Stimulated activated CD4-positive, alpha-beta T cell treated with anti-CD3 and anti-CD28 coated beads, Interleukin-12 subunit alpha, Interleukin-12 subunit beta, amount 100 ng/mL, for 48 hours (primary cell): ENCODE measurements at places on chromosomes 1 and 21.

DNA sequence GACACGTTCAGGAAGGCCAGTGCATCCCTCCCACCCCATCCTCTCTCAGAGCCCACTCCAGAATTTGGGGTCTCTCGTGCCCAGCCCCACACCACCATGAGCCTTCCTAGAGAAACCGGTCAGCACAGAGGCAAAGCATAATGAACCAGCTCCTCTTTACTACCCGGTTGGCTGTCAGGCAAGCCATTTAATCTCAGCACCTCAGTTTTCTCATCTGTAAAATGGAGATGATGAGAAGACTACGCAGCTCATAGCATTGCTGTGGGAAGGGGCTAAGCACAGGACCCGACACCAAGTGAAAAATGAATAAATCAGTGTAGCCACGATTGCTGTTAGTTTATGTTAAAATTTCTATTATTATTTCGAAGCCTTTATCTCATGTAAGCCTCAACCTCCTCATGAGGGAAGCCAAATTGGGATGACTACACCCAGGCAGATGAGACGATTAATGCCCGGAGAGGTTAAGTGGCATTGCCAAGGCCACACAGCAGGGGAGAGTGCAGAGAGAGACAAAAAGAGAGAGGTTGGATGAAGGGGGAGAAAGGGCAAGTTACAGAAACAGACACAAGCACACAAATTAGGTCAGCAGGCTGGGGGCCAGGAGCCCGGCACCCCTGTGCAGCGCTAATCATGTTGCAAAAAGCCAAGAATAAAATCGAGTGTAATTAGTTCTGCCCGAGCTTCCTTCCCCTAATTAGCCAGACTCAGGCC lies 25.7 kb downstream of the SDC3 start:
- DNase-seq = no peak

DNA sequence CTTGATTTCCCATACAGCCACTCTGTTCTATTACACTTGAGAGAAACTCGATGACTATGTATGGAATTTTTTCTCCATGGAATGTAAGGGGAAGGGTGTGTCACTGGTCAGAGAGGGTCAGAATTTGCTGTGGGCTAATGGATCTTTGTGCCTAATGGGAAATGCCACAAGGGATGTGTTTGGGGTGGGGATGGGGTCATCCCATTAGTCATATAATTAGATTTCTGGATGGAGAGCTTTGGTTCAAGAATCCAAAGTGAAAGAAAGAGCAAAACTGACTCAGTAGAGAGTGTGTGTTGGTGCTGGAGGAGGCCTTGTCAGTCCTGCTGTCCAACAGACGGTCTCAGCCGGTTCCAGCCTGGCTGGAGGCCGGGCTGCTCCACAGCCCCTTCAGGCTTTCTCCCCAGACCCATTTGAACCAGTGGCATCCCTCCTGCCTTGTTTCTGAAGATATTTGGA lies 86.4 kb downstream of the LAMC2 start:
- DNase-seq = no peak

GRCh38 chr1:50156241-50157010 lies 47.7 kb downstream of the ELAVL4 start:
- no peak for DNase-seq

GRCh38 chr1:200968469-200969410 lies 54.8 kb downstream of the KIF21B start:
- DNase-seq = no peak

- no peak for DNase-seq
Observed at GRCh38 chr1:211468595-211468994, 23.4 kb downstream of the RD3 start.

DNA sequence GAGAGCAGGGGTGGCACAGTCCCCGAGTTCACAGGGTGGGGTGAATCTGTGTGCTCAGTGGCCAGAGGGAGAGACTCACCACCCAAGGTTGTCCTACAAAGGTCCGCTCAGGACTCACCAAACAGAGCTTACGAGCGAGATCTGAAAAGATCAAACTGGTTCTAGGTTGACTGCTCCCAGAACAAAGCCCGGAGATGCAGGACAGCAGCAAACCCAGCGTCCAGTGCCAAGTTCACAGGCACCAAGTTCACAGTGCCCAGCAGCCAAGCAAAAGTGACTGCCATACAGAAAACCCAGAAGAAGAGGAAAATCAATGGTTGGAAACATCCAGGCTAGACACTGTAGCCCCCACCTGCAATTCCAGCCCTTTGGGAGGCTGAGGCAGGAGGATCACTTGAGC lies 35.7 kb downstream of the AGPAT3 start:
- no peak for DNase-seq

- no peak for DNase-seq
Observed at GRCh38 chr1:85584264-85584781, 3.8 kb downstream of the CCN1 start.

- no peak for DNase-seq
Observed at GRCh38 chr1:158119976-158120653, 60.6 kb upstream of the CD1D start.

- DNase-seq = no peak
Observed at GRCh38 chr1:213231795-213232231, 180.8 kb downstream of the RPS6KC1 start.

GRCh38 chr1:80023358-80023757 lies 1016.8 kb upstream of the ADGRL4 start:
- no peak for DNase-seq

GRCh38 chr1:16882986-16883385 lies 12.8 kb upstream of the RNU1-2 start:
- DNase-seq = no peak

DNA sequence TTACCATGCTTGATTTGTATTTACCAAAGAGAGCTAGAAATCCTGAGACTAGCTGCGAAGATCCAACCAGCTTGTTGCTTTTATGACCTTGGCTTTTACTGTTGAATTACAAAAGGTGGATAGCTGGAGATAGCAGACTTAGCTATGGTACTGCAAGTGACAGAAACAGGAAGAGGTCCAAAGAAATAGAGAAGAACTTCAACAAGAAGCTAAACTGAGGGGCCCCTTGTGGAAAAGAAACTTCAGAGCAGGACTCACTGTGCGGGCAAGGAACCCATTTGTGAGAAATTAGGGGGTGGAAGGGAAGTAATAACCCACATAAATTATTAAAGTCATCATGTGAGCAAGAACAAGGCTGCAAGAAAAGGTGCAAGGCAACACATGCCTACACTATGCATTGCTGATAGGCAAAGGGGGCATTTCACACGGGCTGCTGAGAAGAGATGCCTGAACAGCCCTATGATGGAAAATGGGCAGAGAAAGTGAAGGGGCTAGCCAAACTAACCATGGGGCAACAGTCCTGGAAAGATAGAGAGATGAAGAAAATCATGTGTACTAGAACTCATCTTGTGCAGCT lies 116.6 kb upstream of the PRDX6 start:
- no peak for DNase-seq

- peak; percentile 33 for DNase-seq
Observed at GRCh38 chr1:34681480-34682451, 73.1 kb upstream of the GJB5 start.

DNA sequence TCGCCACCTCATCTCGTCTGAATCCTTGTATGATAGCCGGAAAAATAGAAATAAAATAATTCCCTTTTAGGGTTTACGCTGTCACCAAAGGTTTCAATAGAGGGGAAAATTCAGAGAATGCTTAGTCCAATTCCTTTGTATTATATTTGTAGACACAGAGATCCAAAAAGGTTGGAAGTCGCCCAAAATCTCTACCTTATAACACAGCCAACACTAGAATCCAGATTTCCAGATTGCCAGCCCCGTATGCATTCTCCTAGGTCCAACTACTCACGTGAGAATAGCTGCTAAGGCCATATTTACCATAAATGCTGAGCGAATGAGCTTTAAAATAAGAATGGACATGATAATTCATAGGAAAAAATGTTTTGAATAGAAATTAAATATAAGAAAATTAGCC lies 124.5 kb downstream of the KCNK1 start:
- no peak for DNase-seq

DNA sequence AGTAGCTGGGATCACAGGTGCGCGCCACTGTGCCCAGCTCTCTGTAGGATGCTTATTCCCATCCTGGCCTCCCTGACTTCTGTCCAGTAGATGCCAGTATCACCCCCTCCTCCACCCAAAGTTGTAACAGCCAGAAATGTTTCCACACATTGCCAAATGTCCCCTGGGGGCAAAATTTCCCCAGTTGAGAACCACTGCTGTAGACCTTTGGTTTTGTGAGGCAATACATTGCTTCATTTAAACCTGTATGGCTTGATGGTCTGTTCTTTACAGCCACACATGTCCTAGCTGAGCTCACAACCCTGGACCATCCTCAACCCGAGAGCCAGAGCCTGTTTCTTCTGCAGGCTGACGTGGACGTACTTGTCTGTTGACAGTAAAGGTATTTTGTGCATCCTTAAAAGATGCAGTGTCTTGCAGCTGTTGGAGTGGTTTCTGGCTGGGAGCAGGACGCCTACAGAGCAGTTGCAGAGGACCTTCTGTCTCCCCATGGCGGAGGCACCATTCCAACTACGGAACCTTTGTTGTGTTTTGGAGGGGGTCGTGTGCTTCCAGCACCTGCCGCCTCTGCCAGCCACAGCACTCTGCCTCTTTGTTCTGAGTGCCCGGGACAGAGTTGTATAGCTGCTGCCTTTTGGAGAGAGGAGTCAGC lies 26.6 kb downstream of the DOP1B start:
- no peak for DNase-seq

DNA sequence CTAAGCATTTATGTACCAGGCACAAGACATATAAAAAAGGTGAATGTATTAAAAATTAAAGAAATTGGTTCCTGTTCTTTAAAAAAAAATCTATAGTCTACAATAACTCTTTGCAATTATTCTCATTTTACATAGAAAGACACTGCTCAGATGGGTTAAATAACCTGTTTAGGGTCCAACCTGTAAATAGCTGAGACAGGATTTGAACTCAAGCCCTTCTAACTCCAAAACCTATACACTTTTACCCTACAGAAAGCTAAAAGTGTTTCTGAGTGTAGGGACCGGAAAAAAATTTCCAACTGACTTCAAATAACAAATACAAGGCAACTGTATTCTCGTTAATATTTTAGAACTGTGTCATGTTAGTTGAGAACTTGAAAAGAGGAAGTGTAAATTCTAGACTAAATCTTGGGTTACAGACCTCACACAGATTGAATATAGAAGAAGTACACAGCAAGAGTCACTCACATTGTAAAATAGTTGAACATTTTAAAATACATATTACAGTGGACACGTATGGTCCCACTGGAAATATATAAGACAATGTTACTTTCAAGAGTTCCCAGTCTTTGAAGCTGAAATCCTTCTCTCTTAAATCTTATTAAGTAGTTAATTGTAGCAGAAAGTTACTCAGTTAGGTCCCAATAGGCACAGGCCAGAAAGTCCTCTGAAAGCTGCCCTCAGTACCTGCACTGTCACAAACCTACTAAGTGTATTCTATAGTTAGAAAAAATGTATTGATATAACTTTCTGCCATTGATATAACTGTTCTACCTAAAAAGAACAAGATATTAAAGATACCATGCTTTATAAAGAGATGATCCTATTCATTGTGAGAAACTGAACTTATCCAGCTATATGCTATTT lies 7.3 kb downstream of the EDEM3 start:
- no peak for DNase-seq

GRCh38 chr1:200410566-200410878 lies 686 bp upstream of the ZNF281 start:
- DNase-seq = no peak

DNA sequence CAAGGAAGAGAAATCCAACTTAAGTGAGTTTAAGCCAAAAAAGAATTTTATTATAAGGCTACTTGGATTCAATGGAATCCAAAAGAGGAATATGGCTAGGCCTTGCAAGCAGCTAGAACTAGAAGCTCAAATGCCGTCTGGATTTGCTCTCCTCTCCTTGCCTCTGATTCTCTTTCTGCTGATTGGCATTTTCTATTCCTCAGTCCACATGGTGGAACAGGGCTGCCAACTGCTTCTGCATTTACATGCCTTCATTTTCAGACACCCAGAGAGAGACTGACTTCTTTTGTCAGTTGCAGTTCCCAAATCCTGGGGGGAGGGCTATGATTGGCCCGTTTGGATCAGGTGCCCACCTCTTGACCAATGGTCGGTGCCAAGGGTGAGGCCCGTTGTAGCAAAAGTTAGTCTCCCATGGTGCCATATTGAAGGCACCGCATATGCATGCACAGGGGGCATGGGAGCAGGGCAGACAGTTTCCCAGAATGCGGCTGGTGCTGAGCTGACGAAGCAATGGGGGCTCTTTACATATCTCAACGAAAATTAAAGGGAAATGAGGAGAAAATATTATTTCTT lies 18.3 kb downstream of the ZBTB18 start:
- no peak for DNase-seq

- DNase-seq = peak; percentile 20
Observed at GRCh38 chr21:22791986-22792560, 1793.9 kb downstream of the NCAM2 start.

- no peak for DNase-seq
Observed at GRCh38 chr21:28342212-28342810, 650.4 kb downstream of the LTN1 start.

DNA sequence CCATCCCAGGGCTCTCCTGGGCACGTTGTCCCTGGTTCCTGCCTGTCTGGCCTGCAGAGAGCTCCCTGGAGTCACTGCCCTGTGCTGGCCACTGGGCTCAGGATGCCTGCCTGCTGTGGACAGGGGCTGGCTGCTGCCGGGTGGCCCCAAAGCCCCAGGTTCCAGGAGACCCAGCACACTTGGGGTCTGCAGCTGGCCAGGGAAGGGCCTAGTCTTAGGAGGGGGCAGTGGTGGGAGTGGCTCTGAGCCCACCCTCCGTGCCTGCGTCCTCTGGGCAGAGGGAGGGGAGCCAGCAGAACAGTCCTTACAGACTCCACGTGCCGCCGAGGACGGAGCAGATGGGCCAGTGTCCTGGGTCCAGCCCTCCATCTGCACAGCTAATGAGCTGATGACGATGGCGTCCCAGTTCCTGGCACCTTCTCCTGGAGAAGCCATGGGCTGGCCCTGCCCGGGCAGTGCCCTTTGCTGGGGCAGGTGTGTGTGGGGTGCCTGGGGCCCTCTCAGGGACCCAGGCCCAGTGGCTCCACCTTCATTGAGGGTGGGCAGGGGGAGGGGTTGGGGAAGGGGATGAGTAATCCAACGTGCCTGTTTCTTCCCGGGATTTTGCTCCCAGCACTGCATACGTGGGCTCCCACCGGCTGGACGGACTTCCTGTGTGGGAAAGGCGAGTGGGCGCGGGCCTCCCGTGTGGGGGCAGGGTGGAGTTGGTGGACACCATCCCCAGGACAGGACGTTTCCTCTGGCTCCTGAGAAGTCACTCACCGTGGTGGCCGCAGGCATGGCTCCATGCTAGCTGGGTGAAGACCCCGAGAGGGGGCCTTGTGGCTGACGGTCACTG lies 6.8 kb upstream of the PLCH2 start:
- no peak for DNase-seq

GRCh38 chr1:246831543-246831942 lies 100.2 kb downstream of the AHCTF1 start:
- DNase-seq = no peak
